ENCODE measurements at places on chromosomes 16 and 17.

GRCh38 chr16:28195859-28196258 lies 15.9 kb downstream of the XPO6 start:
- ATAC-seq = no peak

GRCh38 chr17:65294181-65294719 lies 157.1 kb downstream of the RGS9 start:
- ATAC-seq = peak; percentile 74

- no peak for ATAC-seq
Observed at GRCh38 chr17:21171970-21172510, 41.9 kb downstream of the TMEM11 start.

DNA sequence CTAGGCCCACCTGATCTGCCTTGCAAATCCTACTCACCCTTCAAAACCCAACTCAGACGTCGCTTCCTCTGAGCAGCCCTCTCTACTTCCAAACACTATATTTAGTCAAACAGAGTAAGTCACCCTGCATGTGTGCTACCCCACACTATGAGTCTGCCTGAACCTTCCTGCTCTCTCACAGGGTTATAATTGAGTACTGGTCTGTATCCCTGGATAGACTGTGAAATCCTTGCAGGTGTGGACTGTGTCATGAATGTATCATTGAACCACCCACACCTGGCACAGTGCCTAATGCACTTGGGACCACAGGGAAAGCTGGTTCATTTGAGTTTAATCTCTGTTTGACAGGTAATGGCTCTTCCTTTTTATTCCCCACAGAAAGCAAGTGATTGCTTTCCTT lies 3.4 kb downstream of the FBXO39 start:
- no peak for ATAC-seq

- ATAC-seq = no peak
Observed at GRCh38 chr17:10772425-10773380, 31.2 kb downstream of the TMEM238L start.

GRCh38 chr16:86252596-86252995 lies 257.7 kb upstream of the FOXF1 start:
- ATAC-seq = no peak

DNA sequence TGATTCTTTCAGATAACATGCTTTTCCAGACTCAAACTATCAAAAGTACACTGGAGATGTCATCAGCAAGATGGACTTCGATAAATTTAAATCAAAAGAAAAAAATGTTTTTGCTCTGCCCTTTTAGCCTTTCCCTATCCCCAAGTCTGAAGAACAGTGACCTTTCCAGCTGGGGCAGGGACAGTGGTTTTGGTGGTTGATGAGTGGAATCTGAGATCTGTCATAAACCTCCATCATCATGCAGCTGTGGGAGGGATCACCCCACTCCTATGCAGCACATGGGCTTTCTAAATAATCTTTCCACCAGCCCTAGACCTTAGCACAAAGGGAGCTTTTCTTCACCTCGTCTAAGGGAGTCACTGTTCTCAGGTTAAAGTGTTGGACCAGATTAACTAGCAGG lies 869.5 kb upstream of the SOX9 start:
- no peak for ATAC-seq

GRCh38 chr16:24771132-24771778 lies 41.8 kb downstream of the TNRC6A start:
- ATAC-seq = peak; percentile 78

DNA sequence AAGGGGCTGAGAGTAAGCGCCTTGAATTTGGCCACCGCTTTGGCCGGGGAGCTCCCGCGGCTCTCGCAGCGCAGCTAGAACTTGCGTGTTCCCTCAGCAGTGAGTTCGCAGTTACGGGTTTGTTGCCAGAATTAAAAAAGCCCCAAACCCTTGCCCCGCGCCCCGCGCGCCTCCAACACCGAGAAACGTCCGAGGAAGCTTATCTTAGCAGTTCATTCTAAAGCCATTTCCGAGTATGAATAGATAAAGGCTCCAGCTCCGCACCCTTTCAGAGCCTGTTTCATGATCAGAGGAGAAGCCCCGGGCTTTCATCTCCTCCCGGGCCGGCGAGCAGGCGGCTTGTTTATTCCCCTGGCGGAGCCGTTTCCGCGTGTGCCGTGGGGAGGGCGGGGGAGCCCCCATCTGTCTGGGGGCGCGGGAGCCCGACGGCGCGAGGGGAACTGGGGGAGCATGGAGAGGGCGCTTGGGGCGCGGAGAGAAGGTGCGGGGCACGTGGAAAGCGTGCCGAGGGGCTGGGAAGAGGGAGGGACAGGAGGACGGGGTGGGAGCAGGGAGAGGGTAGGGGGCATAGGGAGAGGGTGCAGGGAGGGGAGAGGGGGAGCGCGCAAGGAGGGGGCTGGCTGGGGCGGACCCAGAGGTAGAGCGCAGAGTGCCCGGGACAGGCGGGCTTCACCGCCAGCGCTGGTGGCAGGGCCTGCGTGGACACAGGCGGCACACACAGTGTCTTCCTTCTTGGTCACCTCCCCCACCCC lies 9.9 kb downstream of the TBX4 start:
- no peak for ATAC-seq

DNA sequence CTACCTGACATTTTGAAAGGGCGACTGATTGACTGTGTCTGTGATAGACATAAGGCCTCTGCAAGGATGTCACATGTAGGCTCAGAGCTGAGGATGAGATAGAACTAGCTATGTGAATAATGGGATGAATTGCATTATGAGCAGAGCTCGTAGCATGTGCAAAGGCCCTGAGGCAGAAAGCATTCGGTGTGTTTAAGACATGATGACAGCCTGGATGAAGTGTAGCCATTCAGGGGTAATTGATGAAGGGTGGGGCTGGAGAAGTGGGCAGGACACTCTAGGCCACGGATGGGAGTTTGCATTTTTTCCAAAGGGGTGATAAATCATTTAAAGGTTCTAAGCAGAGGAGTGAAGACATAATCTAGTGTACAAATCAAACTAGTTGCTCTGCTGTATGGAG lies 62.6 kb downstream of the USP43 start:
- ATAC-seq = no peak

GRCh38 chr16:4566144-4566543 lies 10.0 kb downstream of the C16orf96 start:
- ATAC-seq = no peak

DNA sequence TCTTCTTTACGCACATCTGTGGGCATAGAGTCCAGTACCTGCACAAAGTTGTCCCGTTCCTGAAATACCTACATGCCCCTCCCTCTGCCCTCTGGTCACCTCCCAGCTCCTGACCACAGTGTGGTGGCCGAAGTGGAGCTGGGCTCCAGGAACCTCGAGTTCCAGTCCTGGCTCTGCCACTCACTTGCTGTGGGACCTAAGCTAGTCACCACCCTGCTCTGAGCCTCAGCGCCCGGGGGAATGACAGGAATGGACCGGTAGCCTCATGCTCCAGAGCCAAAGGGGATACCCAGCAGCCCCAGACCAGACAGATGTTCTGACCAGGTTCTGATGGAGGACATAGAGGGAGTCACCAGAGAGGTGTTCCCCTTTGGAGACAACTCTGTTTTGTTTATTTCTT lies 26.7 kb upstream of the ITGA3 start:
- no peak for ATAC-seq

Measured in activated CD4-positive, CD25-positive, alpha-beta regulatory T cell treated with anti-CD3 and anti-CD28 coated beads, Interleukin-2, amount 50 U/mL, for 24 hours (primary cell).